ENCODE measurements at places on chromosomes 7 and 10.

DNA sequence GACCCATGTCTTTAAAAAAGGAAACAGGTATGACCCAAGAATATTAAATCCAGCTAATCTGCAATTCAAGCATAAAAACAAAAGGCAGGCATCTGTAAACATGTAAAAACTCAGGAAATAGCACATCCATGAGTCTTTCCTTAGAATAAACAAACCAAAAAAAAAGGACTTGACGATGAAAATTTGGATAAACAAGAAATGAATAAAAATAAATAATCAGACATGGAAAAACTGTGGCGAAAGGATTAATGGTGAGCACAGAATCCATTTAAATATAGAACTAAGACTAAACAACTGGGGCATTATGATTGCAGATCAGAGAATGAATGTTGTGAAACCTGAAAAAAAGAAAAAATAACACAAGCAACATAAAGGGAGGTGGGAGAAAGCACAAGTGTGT, 170.1 kb downstream of the DOCK4 start:
- no peak for DNase-seq

- peak; percentile 49 for DNase-seq
Measured at GRCh38 chr7:27200761-27201579, 1.1 kb upstream of the HOXA13 start.

GRCh38 chr7:38775506-38776175, 133.3 kb downstream of the VPS41 start:
- peak; percentile 74 for DNase-seq

GRCh38 chr10:114412907-114413797, 8.8 kb upstream of the AFAP1L2 start:
- DNase-seq, result no peak

GRCh38 chr10:77506517-77507200, 130.9 kb downstream of the KCNMA1 start:
- DNase-seq, result no peak

GRCh38 chr10:129742742-129743550, 221.1 kb downstream of the EBF3 start:
- no peak for DNase-seq

DNA sequence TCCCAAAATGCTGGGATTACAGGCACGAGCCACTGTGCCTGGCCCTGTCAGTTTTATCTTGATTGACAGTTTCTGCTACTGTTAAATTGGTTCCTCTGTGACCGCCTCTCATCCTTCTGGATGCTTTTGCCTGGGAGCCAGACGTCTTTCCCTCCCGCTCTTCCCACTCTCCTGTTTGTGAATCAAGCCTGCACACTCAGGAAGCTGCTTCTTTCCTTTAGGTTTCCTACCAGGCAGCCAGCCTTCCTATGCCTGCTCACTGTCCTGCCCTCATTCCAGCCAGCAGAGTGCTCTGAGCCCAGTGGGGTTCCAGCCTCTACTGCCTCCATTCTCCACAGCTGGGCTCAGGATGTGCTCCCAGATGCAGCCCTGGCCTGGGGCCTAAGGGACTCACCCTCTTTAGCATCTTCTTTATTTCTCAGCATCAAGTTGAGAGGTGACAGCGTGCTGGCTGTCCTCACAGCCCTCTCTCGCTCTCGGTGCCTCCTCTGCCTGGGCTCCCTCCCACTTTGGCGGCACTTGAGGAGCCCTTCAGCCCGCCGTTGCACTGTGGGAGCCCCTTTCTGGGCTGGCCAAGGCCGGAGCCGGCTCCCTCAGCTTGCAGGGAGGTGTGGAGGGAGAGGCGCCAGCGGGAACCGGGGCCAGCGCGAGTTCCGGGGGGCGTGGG, 5.1 kb downstream of the SH2D4B start:
- DNase-seq, result no peak

GRCh38 chr10:50385624-50386023, 134.3 kb upstream of the ASAH2 start:
- no peak for DNase-seq

DNA sequence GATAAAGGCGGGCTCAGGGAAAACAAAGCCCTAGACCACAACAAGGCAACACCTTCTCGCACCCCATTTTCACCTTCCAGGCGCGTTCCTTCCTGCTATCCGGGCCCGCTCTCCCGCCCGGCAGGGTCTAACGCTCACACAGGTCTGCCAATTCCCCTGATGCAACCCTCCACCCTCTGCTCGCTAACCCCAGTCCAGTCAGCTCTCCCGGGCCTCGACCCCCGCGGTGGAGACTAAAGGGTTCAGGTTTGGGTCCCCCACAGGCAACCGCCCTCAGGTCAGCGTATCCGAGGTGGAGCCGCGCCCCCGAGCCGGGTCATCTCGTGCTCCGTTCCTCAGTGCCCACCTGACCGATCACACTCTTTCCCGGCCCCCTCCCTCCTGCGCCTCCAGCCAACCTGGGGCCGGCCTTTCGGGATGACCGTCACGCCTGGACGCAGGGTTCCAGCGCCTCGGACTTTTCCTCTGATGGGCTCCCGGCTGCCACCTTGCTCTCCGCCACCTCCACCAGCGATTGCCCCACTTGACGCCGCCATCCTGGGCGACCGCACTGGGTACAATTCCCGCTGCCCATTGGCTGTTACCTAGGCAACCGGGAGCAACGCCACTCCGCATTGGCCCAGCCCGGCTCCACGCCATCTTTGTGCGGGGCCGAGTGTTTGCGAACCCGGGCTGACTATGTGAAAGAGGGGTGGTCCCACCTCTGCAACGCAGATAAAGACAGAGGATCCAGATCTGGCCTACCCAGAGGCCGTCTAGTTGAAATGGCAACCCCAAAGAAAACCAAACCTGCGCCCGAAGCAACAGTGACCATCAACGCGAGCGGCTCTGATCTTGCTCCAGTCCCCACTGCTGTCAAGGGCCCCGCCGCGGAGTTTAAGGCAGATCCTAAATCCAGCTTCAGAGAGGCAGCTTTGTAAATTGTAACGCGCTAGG, at the start of gene MORN4:
MORN4 (minus strand) TSS at position 552 of the 936 bp plus-strand sequence. CDS start 13,847 bp downstream, outside the sequence.
- peak; percentile 91 for DNase-seq

GRCh38 chr7:29891766-29892165, 85.5 kb downstream of the WIPF3 start:
- no peak for DNase-seq

GRCh38 chr7:24995466-24995865, 15.5 kb upstream of the OSBPL3 start:
- no peak for DNase-seq

GRCh38 chr7:67343572-67343971, 346.9 kb downstream of the TYW1 start:
- no peak for DNase-seq

- no peak for DNase-seq
Measured at GRCh38 chr10:24791084-24791726, 67.5 kb upstream of the ARHGAP21 start.

- DNase-seq, result no peak
Measured at GRCh38 chr7:151520419-151521261, 945 bp upstream of the RHEB start.

DNA sequence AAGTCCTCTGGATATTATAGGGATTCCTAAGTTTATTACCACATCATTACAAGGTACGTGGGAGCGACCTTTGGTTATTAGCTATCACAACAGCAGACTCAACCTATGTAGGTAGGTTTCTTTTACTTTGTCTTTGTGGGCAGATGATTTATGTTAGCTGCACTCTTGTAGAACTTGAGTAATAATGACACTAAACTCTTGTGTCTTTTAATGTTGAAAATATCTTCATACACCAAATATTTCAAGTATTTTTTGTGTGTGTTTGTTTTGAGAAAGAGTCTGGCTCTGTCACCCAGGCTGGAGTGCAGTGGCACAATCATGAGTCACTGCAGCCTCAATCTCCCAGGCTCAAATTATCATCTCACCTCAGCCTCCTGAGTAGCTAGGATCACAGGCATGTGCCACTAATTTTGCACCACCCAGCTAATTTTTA, 19.2 kb upstream of the SUPV3L1 start:
- DNase-seq, result no peak

DNA sequence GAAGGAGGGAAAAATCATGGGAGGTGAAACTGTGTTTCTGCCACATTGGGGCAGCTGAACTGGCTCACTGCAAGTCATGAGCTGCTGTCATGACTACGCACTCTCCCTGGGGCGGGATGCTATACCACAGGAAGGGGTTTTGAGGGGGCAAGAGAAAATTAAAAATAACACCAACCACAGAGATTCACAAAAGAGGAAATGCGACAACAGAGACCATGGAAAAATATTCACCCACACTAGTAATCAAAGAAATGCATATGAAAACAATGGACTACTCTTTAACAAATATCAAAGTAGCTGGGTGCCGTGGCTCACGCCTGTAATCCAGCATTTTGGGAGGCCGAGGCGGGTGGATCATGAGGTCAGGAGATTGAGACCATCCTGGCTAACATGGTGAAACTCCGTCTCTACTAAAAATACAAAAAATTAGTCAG, 65.2 kb upstream of the TM9SF3 start:
- no peak for DNase-seq

DNA sequence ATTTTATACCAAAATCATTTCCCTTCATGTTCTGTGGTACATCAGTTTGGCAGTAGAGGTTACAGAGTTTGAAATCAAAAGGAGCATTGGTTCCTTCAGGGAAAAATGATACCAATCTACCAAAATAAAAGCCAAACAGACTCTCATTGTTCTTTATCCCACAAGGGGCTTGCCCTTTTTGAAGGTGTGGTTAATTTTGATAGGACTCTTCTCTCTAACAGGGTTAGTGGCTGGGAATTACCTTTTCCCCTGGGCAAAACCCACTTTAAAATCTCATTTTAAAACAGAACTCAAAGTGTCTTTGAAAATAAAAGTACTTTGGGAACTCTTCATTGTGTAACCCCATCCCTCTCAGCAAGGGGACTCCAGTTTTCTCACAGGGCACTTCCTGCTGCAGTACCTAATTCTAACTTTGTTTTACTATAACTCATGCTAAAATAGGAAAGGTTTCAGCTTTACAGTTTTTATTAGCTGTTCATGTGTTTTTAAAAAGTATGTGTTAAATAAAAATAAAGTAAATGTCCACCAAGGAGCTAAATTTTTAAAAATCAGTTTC, 30.6 kb downstream of the SMNDC1 start:
- DNase-seq, result no peak

DNA sequence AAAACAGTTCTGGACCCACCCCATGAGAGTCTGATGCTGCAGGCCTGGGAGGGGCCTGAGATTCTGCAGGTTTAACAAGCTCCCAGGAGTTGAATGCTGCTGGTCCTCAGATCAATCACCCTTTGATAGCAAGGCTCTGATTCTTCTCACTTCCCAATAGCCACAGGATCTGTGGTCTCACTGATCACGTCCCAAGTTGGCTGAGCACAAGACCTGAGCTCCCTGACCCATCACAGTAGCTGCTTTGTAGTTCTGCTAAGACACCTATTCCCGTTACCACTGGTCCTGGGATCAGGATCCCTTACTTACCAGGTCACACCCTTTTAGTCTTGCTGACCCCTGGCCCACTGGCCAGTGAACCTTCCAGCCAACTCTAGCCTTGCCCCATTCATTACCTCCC, 372.8 kb downstream of the PHTF2 start:
- DNase-seq, result no peak

GRCh38 chr7:81260152-81260551, 341.3 kb upstream of the SEMA3C start:
- DNase-seq, result no peak

DNA sequence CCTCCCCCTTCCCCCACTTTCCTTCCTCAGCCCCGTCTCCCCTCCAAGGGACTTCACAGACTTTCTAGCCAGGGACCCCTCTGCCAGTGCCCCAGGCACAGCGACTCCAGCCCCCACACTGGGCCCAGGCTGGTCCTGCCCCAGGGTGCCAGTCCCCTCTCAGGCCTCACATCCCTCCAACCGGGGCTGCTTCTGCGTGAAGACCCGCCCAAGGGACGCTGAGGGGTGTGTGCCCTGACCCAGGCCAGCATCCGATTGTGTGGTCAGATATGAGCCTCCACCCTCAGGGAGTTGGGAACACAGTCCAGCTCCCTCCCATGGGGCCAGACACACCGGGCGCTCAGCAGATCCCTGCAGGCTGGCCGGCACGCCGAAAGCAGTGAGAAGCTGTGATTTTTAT, 97.0 kb downstream of the MICALL2 start:
- no peak for DNase-seq

- DNase-seq, result peak; percentile 20
Measured at GRCh38 chr10:26890956-26891355, 30.2 kb upstream of the ABI1 start.

DNA sequence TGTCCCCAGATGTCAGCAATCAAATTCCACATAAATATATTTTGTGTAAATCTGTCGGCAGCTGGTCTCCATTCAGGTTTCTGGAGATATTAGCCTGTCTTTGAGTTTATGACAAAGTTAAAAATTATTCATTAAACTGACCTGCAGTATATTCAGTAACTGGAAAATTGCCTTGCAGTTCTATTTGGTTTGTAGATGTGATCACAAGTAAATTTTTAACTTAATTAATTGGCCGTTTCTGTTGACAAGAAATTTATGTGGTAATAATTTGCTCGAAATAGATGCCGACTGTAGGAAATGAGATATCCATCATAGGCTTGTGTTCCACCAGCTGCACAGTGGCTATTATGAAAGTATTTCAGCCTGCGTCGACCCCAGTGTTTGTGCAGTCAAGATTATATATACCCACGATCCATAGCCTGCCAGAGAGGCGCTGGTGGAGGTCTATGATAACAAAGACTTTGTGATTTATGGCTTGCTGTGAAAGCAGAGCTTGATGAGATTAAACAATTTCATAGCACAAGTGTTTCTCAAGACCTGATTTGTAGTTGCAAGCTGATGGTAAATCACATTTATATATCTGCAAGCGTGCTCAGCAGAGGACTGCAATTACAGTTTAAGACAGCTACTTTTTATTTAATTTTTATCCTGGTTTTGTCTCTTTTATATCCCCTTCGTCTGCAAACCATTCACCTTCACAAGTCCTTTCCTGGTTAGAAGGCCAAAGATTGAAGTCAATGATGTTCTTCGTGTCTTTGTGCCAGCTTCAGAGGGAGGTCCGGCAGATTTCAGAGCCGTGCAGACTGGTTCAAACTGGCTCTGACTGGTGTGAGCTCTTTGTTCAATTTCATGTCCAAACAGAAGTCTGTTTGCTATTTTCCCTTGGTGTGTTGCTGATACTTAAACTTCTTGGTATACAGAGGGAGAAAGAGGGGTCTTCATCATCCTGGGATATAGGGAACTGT, 850.9 kb downstream of the LRMDA start:
- DNase-seq, result peak; percentile 65

- no peak for DNase-seq
Measured at GRCh38 chr10:4094751-4095150, 309.7 kb upstream of the KLF6 start.

DNA sequence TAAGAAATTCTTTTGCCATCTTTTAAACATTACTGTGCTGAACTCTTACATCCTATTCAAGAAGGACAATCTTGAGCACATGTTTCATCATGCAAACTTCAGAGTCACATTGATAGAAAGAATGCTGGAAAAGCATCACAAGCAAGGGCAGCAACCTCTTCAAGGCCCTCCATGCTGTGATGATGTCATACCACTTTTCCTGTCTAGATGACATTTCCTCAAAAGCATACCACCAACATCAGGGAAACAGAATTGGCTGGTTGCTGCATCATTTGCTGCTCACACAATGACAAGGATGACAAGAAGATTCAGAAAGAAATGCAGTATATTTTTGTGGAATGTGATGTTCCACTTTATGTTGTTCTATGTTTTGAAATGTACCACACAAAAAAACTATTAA, 37.6 kb downstream of the CYP2C8 start:
- DNase-seq, result no peak
